ENCODE measurements at places on chromosomes 1 and 21.

DNA sequence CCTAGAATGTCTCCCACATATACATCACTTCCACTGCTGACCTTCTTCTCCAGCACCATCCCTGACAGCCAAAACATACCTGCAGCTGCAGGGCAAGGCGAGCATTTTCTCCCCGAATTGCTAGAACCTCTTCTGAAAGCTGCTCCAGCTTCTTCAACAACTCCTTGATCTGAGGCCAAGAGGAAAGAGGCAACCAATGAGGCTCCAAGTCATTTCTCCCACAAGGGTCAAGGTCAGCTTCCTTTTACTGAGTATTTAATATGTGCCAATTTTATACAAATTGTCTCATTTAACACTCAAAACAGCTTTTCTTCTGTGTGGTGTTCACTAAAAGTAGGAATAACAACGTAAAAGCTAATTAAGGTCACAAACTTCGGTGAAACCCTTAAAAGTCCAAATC is 9.4 kb upstream of the PIAS3 start:
- no peak for DNase-seq

DNA sequence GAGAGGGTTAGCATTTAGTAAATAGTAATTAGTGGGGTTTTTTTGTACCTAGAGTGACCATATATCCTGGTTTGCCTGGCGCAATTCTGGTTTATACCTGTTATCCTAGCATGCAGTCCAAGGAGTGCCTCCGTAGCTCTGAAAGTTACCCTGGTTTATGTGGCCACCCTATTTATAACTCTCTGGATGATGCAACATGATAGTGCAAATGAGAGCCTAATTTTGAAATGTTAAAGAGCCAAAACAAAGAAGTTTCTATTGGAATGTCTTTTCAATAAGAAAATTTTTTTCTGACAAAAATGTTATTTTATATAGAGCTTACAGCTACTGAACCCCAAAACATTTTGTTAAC is 5.7 kb downstream of the AHCYL1 start:
- DNase-seq: no peak

DNA sequence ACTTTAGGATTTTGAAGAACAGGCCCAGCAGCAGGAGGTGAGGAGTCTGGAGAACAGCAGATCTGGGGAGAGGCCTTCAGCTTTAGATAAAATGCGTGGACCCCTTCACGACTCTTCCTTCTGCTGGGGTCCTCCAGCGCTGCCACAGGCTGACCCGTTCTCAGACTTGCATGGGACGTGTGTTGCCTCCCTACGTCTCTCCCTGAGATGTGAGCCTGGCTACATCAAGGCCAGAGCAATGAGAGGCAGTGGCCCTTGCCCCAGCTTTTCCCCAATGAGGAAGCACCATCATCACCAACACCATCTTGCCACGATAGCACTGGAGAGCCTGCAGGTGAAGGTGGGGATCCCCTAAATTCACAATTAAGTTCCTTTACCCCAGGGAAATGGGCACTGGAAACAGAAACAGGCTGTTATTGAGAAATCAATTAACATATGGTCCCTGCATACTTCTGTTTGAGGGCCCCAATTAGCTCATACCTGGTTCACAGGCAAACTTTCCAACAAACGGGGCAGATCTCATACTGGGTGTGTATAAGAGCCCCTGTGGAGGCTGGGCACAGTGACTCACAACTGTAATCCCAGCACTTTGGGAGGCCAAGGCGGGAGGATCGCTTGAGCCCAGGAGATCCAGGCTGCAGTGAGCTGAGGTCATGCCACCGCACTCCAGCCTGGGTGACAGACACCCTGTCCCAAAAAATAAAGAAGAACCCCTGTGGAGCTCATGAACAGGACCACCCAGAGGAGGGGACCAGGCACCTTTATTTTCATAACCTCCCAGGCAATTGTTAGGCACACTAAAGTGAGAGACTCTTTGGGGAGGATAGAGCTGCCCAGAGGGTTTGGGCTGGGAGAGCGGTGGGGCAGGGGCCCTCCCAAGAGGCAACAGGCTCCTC is 12.1 kb upstream of the ADAMTSL4 start:
- DNase-seq: no peak

DNA sequence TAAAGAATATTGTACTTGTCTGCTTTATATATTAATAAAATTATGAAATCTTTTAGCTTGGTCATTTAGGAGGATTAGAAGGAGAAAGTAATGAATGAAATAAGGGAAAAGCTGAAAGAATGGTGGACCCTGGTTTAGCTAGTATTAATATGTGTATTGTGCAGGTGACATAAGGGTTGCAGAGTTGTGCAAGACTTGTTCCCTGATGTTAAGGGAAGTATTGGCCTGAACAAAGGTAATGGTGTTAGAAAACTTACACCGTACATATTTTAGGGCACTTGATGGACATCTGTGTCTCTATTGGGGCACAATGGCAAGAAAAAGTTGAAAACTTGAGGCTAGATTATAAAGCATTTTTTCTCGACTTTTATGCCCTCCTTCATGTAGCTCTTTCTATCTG is 32.2 kb downstream of the SOAT1 start:
- DNase-seq: no peak

DNA sequence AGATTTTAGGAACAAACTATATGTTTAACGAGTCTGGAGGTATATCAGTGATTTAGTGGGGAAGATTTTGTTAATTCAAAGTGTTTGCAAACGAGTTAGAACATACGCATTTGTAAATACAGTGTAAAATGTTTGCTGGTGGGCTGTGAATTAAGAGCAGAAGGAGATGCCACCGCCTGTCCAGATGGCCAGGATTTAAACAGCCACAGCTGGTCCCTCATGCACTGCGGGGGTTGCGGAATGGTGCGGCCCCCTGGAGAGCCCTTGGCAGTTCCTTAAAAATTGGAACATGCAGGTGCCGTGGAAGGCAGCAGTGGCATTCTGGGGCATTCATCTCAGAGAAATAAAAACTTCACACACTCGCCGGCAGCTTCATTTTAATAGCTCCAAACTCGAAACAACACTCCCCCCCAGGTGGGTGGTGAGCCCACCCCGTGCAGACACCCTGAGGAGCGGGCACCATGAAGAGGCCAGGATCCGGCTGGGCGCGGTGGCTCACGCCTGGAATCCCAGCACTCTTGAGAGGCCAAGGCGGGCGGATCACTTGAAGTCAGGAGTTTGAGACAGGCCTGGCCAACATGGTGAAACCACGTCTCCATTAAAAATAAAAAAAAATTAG is 3.5 kb upstream of the C1orf159 start:
- no peak for DNase-seq

- DNase-seq: no peak
Measured at GRCh38 chr1:22841860-22842281, 130.8 kb downstream of the LACTBL1 start.

GRCh38 chr1:59432531-59433439 is 135.9 kb downstream of the FGGY start:
- no peak for DNase-seq

DNA sequence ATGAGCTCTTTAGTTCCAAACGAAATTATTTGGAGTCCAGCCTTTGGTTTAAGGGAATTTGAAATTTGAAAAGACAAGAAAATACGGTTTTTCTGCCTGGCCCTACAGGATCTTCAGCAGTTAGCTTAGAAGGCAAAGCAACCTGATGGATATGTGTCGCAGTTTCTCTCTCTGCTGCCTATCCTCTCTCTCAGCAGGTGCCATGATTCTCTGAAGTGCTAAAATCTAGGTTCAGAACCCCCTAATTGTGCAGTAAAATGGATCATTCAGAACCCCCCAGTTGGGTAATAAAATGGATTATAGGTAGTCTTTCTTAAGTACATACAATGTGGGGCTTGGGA is 446 bp upstream of the DEPDC1 start:
- no peak for DNase-seq

- DNase-seq: no peak
Measured at GRCh38 chr1:99768104-99768503, 1.7 kb upstream of the FRRS1 start.

DNA sequence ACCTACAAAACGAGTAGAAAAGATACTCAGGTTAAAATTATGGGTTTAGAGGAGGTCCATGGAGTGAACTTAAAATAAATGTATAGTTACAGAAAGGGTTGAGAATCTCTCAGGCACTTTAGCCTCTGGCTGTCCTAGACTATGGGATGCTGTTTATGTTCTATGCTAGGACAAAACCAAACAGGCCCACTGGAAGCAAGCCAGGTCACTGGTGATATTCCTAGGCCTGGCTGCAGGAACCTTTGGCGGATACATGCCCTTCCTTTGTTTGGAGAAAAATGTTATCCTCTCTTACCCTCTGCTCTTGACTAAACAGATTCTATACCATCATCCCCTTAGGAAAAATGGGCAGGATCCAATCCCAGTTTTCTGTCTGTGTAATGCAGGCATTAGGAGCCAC is 90.7 kb upstream of the DUSP10 start:
- no peak for DNase-seq

- DNase-seq: no peak
Measured at GRCh38 chr1:53120659-53121058, 21.8 kb downstream of the SLC1A7 start.

Measured in SHP77 treated with DMSO at 0.1 percent for 48 hours (cell line).